Stimulated activated CD8-positive, alpha-beta memory T cell treated with anti-CD3 and anti-CD28 coated beads, Interleukin-7, amount 100 ng/mL, for 24 hours (primary cell): ENCODE measurements at places on chromosomes 2 and 18.

GRCh38 chr2:4588606-4589005 is 885.2 kb downstream of the DCDC2C start:
- no peak for DNase-seq

GRCh38 chr2:23635442-23636340 is 250.7 kb downstream of the KLHL29 start:
- no peak for DNase-seq

GRCh38 chr2:233051241-233052149 is 8.6 kb upstream of the INPP5D start:
- DNase-seq: no peak

GRCh38 chr2:206736935-206737334 is 18.7 kb upstream of the DYTN start:
- DNase-seq: no peak

- no peak for DNase-seq
These were observed 44.7 kb downstream of the UBR3 start for GRCh38 chr2:169871994-169872393.

- DNase-seq: no peak
These were observed 61.0 kb downstream of the GRB14 start for GRCh38 chr2:164560181-164560792.

DNA sequence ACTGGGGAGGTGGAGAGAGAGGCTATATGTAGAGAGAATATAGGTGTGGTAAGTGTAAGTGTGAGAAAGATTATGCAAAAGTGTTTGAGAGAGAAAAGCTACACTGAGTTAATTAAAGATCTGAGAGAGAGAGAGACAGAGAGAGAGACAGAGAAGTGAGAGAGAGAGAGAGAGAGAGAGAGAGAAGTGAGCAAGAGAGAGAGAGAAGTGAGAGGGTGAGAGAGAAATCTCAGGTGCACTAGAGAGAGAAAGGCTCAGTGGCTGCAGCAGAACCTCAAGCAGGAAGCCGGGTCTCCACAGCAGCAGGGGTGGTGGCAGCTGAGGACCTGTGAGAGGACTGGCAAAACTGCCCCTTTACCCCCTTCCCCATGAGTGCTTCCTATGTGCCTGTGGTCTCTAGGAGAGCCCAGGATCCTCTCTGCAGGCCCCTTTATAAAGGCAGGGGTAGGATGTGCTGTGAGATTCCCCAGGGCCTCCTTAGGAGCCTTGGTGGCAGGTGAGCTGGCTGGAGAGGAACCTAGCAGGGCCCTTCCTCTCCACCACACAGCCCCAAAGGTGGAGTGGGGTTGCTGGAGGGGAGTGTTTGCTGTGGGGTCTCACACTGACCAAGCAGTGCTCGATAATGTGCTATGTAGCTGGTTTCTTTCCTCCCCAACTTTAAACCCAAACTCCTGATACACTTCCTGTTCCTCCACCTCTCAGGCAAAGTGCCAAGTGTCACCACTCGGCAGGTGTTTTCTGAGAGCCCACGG is 52.6 kb downstream of the SLC4A5 start:
- DNase-seq: no peak

GRCh38 chr2:119109866-119110265 is 48.7 kb downstream of the C1QL2 start:
- DNase-seq: no peak

DNA sequence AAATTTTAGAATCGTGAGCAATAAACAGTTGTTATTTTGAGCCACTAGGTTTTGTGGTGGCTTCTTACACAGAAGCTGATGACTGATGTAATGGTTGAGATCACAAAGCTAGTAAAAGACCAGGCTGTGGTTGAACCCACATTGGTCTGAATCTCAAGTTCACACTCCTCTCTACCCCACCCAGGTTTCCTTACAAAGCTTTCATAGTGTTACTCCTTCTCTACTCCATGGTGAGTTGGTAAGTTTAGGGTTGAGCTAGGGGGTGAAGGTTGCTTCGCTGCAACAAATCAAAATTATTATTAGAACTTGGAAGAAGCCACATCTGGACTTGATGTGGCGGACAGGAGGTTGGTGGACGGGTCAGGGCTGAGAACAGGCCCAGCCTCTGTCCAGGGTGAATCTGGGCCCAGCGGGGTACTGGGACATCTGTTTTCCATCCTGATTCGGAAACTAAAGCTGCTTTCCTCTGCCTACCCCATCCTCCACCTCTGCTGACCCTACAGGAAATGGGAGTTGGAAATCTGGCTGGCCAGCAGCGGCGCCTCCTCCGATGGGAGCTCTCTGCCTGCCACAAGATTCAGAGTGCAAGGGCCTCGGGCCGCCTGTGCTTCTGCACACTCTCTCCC is 86.3 kb downstream of the ZFP36L2 start:
- DNase-seq: no peak

- DNase-seq: no peak
These were observed at the start of gene DQX1 for GRCh38 chr2:74525717-74526648. Gene DQX1 (minus strand): TSS chr2:74526231. CDS start chr2:74525729, 502 bp downstream.

DNA sequence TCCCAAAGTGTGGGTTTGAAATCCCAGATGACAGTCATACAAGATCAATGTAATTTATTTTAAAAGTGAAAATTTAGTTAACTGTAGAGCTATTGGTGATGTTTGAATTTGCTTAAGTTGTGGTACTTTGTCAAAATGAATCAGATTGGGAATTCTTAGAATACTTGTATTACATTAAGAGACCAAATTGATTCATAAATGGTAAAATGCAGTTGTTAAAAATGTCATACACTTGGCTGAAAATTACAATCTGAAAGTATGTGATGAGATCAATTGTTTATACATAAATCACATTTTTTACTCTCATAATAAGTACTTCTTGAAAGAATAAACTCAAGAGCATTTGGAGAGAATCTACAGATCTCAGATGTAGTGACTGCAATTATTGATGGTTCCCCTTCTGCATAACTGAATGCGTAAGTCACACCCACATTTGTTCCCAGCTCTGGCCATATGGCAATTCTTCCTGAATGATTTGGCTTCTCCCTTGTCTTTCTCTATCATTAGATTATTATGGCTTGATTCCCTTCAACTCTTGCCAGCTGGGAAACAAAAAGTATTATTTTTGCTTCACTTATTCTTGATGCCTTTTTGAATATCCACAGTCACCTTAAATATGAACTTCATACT is 558.5 kb downstream of the CPS1 start:
- no peak for DNase-seq

- DNase-seq: no peak
These were observed 31.0 kb upstream of the GLI2 start for GRCh38 chr2:120704696-120705095.

DNA sequence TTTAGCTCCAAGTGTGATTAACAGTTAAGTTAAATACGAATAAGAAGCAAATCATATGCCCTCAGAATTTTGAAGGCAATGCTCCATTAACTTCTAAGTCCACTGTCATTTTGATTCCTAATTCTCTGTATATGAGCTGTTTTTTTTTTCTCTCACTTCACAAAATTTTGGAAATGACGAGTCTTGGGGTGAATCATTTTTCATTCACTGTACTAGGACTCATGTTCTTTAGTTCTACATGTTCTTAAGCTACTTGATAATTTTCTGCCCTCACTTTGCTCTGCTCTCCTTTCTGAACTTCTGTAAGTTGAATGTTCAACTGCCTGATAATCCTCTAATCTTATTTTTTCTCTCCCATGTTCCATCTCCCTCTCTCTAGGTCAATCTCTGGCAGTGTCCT is 141.0 kb downstream of the THADA start:
- DNase-seq: no peak

DNA sequence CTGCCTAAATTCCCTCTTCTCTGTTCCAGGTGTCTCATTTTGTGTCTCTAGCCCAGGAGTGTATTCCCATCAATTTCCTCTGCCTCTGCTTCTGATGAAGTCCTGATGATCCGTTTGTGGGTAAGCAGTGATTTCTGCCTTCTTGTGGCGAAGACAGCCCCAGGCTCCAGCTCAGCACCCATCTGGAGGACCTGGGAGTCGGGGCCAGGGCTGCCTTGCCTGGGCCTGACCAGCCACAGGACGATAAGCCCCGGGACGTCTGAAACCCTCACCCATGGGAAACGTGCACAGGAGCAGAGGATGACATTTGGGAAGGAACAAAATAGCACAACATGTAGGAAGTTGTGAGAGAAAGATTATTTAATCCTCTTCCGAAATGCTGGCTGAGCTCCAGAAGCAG is 206.9 kb downstream of the FBXO15 start:
- no peak for DNase-seq

DNA sequence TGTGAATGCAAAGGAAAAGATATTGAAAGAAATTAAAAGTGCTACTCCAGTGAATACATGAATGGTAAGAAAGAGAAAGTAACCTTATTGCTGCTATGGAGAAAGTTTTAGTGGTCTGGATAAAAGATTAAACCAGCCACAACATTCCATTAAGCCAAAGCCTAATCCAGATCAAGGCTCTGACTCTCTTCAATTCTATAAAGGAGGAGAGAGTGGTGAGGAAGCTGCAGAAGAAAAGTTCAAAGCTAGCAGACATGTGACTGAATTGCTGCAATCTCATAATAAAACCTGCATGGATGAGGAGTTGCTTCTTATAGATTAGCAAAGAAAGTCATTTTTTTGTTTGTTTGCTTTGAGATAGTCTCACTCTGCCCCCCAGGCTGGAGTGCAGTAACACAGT is 130.2 kb downstream of the DNAH6 start:
- DNase-seq: no peak

GRCh38 chr2:12429779-12430406 is 286.8 kb upstream of the TRIB2 start:
- DNase-seq: no peak

DNA sequence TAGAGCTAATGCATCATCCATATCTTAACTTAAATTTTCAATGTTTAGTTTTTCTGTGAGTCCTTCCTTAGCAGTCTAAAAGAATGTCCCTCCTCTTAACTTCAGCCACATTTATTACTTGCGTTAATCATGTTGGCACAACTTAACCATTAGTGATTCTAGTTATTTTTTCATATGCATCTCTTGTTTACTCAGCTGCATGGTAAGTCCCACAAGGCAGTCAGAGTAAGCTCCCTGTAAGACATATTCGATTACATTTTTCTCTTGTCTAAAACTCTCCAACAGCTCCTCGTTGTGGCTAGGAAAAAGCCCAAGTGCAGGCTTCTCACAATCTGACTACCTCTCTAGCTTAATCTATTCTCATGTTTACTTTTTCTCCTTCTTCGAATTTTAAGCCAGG is 2045.3 kb upstream of the PIK3C3 start:
- DNase-seq: no peak

GRCh38 chr2:68750592-68751396 is 16.2 kb downstream of the ARHGAP25 start:
- DNase-seq: no peak

DNA sequence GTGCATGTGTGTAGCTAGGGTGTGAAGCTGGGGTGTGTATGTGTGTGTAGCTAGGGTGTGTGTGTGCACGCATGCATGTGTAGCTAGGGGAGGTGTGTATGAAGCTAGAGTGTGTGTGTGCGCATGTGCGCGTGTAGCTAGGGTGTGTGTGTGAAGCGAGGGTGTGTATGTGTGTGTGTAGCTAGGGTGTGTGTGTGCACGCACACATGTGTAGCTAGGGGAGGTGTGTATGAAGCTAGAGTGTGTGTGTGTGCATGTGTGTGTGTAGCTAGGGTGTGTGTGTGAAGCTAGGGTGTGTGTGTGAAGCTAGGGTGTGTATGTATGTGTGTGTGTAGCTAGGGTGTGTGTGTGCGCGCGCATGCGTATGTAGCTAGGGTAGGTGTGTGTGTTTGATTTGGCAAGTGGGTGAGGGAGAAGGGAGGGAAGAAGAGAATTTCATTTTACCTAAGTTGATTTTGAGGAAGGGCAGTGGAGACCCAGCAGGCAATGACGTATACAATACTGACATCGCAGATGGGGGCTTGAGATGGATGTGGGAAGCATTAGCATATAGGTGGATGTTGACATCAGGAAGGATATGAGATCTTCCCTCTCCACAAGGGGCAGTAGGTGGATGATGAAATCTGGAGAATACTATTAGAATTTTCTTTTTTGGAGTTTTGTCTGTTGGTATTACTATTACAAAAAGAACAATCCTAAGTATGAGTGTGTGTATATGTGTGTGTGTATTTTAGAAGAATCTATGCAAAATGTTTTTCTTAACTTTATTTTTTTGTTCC is 70.7 kb downstream of the PRELID3A start:
- DNase-seq: no peak

- DNase-seq: no peak
These were observed 160.8 kb downstream of the BCL2 start for GRCh38 chr18:63158676-63159291.

GRCh38 chr2:231633241-231633976 is 40.7 kb downstream of the TEX44 start:
- DNase-seq: no peak

DNA sequence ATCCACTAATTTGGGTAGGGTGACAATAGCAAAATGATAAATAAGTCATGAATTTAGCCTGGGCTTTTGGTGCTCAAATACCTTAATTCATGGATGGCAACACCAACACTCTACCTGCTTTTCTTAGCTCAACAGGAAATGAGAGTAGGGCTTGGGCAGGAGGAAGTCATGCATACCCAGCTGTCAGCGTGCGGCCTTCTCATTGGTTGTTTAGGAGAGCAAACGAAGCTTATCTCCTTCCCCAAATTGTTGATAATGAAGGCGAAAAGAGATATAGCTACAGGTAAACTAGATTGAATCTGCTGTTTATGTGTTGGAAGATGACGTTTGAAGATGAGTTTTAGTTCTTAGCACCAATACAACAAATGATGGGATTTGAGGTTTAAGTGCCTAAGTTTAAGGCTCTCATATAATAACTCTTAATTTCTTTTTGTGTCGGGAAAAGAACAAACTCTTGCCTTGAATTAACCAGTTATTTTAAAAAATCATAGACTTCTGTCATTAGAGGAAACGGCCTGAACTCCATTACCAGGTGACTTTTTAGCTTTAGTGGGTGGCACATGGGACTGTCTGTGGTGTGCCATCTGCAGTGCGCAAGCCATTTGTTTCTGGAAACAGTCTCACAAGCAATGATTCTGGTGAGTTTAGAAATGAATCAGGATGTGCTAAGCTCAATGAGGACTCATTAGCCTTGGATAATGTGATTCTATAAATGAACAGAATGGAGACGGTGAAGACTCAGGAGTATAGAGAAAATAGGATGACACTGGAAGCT is 19.8 kb downstream of the MAP4K4 start:
- DNase-seq: no peak

- DNase-seq: no peak
These were observed 71.8 kb downstream of the PRELID3A start for GRCh38 chr18:12479536-12479935.

- no peak for DNase-seq
These were observed 22.5 kb downstream of the KIF1A start for GRCh38 chr2:240797500-240797895.

- DNase-seq: no peak
These were observed 642.6 kb downstream of the RNF144A start for GRCh38 chr2:7559791-7560190.

- no peak for DNase-seq
These were observed 3.9 kb downstream of the SLC35F6 start for GRCh38 chr2:26767894-26768487.

- DNase-seq: no peak
These were observed 67.4 kb downstream of the DYM start for GRCh38 chr18:49393011-49393410.

GRCh38 chr2:119248311-119248710 is 24.7 kb downstream of the STEAP3 start:
- no peak for DNase-seq

GRCh38 chr2:160970052-160970965 is 189.9 kb upstream of the TANK start:
- no peak for DNase-seq

- no peak for DNase-seq
These were observed 66.7 kb downstream of the AAK1 start for GRCh38 chr2:69576880-69577279.

- DNase-seq: no peak
These were observed 61.0 kb downstream of the EIPR1 start for GRCh38 chr2:3316456-3317276.

GRCh38 chr18:70024829-70025228 is 77.2 kb upstream of the CD226 start:
- DNase-seq: no peak
